Stimulated activated CD8-positive, alpha-beta memory T cell treated with anti-CD3 and anti-CD28 coated beads, Interleukin-7, amount 100 ng/mL, for 1 hour (primary cell): ENCODE measurements at places on chromosomes 13 and 19.

DNA sequence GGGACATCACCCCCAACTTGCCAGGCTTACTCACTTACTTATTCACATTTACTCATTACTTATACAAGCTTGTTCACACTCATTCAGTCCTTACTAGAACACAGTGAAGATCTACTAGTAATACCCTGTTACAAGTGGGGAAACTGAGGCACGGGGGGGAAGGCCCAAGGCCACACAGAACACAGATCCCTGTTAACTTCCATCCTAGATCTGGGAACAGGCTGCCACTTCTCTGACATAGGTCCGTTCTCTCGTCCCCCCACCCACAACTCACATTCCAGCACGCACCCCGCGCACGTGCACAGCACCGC lies 1.5 kb upstream of the NRTN start:
- DNase-seq, result no peak

- no peak for DNase-seq
These were observed 711 bp upstream of the MIPEP start for GRCh38 chr13:23889615-23890607.

- DNase-seq, result no peak
These were observed 854 bp downstream of the RNASEH2B start for GRCh38 chr13:50910485-50910805.

DNA sequence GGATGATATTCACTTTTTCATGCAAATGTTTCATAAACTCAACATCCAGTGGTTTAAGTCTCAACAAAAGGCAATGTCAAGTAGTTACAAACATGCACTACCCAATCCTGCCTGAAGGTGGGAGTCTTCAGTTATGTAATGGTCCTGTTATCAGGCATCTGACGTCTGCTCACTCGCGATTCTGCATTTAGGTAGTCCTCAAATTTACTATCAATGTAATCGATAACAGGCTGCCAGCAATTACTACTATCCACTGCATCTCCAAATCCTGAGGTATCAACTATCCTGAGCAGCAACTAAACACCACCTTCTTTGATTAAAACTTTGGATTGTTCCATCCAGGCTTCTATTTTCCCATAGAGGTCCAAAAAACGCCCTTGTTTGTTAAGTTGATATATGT lies 51.2 kb downstream of the NLRP12 start:
- peak; percentile 13 for DNase-seq

DNA sequence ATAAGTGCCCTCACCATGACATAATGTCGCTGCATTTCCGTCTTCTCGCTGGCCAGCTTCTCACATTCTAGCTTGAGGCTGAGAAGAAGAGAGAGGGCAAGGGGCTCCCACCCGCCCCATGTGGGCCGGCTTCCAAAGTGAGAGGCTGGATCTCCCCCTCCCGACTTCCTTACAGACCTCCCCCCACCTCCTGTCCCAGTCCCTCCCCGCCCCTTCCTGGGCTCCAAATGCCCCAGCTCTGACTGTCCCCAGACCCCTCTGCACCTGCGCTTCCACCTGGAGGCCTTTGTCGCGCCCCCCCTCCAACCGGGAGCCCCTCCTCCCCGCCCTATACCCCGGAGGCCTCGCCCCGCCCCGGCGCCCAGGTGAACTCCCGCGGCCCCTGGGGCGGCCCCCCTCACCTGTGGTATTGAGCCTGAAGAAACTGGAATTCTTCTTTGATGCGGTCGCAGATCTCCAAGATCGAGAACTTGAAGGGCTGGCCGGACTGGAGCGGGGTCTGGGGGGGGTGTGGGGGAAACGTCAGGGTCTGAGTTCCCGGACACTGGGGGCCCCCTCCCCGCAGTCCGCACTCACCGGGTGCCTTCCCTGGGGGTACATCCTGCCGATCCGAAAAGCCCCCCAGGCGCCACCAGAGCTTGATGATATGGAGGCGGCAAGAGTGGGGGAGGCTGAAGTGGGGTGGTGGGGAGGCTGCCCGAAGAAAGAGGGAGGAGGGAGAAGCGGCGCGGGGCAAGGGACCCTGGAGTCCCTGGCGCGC lies 595 bp downstream of the TLE2 start:
- no peak for DNase-seq

GRCh38 chr19:11435833-11436313 lies 438 bp downstream of the PRKCSH start:
- no peak for DNase-seq

GRCh38 chr19:17327654-17328516 lies 6.8 kb downstream of the ANO8 start:
- DNase-seq, result no peak

- DNase-seq, result no peak
These were observed 10.6 kb upstream of the PNMA8A start for GRCh38 chr19:46481947-46482346.

- DNase-seq, result no peak
These were observed 16.3 kb downstream of the PAK4 start for GRCh38 chr19:39141929-39142328.

DNA sequence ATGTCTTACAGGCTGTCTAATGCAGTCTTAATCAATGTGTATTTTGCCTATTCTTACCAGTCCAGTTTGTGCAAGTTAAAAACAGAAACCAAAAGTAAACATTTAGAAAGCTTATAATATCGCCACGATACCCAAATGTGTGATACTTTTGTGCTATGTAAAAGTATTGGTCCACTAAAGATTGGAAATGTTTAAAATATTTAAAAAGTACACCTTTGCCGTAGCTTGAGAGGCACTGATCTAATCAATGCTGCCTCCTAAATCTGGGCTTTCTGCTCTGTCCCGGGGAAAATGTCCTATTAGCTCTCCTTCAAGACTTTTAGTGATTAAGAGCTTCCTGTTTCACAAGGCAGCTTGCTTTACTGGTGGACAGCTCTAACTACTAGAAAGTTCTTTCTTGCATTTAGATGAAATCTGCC lies 64.7 kb downstream of the DNAJC15 start:
- DNase-seq, result no peak

- DNase-seq, result no peak
These were observed 421.8 kb downstream of the SPRY2 start for GRCh38 chr13:79919091-79919490.

DNA sequence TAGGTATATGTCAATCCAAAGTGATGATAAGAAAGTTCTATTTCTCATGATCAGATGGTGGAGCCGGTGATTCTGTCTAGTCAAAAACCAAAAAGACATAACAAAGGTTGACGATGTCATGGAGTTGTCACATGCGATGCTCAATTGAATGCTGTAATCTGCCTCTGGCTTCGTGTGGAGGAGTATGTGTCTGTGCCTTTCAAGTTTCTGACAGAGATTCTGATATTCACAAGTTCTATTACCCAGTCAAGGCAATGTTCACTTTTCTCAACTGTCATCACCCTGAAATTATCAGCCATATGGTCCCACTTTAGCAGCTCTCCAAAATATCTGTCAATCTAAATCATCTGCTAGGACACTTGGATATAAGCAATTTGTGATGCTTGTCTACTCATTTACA lies 367.6 kb upstream of the PRR20A start:
- no peak for DNase-seq

GRCh38 chr13:86737334-86737932 lies 933.7 kb upstream of the SLITRK5 start:
- DNase-seq, result no peak

- DNase-seq, result no peak
These were observed 1.6 kb downstream of the DACT3 start for GRCh38 chr19:46659151-46660007.

GRCh38 chr19:3658004-3658869 lies 31.6 kb upstream of the CACTIN start:
- DNase-seq, result no peak

GRCh38 chr19:15782211-15782610 lies 5.2 kb upstream of the OR10H5 start:
- DNase-seq, result no peak

GRCh38 chr19:45469945-45470761 lies 2.4 kb downstream of the FOSB start:
- no peak for DNase-seq

GRCh38 chr13:30037766-30038165 lies 187.3 kb upstream of the UBL3 start:
- no peak for DNase-seq

- DNase-seq, result no peak
These were observed 572 bp downstream of the SHISA2 start for GRCh38 chr13:26051231-26051656.

DNA sequence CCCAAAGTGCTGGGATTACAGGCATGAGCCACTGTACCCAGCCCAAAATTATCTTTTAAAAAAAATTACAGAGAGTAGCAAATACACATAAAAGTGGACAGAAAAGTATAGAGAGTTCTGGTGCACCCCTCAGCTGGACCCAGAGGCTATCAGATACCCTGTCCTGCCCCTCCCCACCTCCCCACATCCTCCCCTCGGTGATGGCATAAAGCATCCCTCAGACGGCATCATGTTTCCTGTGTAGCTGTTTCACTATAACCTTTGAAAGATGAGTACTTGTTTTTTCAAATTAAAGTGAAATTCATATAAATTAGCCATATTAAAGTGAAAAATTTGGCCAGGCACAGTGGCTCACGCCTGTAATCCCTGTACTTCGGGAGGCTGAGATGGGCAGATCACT lies 20.1 kb downstream of the SLC27A1 start:
- no peak for DNase-seq

DNA sequence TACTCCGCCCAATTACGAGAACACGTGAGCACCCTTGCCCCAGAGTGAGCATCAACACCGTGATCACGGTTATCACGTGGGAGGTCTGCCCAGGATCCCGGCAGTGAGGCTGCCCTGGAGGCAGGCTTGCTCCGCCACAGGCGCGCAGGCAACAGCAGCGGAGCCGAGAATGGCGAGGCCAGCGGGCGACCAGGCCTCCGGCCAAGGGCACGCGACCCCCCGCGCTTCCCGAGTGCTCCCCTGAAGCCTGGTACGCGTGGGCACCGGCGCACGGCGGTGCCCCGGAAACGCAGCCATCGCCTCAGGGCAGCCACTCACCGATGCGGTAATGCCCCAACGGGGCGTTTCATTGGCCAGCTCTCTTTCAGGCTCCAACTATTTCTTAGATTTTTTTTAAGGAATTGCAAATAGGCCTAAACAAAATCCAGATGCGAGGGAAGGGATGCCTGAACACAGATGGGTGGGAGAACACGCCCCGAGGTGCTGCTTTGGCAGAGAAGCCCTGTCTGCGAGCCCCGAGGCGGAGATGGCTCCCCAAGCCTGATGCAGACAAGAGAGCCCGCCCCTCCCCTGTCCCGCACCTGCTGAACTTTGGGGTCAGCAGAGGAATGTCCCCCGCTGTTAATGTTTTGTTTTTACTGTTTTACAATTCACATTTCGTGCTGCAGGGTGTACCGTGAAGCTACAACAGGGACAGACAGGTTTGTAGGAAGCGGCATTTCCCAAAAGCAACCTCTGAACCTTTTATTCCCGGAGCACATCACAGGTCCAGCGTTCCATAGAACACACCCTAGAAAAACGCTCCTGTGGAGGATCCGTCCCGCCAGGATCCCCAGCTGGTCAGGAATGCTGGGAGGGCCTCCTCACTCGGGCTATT lies 132.7 kb downstream of the ZDHHC20 start:
- DNase-seq, result no peak

GRCh38 chr13:23739596-23739995 lies 149.6 kb downstream of the MIPEP start:
- DNase-seq, result no peak

GRCh38 chr13:113015826-113016525 lies 47.0 kb downstream of the MCF2L start:
- DNase-seq, result no peak

GRCh38 chr13:100443998-100444328 lies 144.6 kb downstream of the GGACT start:
- no peak for DNase-seq

GRCh38 chr13:73665261-73665660 lies 468.9 kb downstream of the KLF12 start:
- no peak for DNase-seq

DNA sequence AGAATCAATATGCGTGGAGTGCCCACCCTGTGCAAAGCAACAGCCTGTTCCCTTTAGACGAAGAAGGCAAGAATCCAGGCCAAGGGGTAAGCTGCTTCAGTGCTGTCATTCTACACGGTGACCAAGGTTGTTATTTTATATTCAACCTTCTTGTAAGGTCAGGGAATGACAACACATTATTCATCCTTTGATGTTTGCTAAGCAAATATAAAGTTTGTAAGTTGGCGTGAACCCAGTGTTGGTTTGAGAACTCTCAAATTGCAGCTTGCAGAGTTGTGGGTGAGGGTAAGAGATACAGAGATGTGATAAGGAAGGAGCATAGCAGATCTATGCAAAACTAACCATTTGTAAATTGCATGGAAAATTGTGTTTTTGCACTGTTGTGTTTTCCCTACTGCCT lies 436.7 kb downstream of the FGF9 start:
- DNase-seq, result no peak

DNA sequence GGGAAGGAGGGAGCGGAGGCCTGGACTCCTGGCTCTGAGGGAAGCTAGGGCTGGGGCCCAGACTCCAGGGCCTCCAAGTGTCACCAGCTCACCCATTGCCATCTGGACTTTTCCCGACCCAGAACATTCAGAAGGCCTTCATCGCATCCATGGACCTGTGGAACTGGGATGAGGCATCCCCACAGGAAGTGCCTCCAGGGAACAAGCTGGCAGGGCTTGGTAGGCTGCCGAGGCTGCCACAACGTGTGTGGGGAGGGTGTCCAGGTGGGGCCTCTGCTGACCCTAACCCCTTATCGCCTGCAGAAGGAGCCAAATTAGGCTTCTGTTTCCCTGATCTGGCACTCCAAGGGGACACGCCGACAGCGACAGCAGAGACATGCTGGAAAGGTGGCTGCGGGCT lies 767 bp downstream of the ETV2 start:
- DNase-seq, result no peak

GRCh38 chr19:47310819-47311218 lies 1.2 kb downstream of the C5AR1 start:
- no peak for DNase-seq

- DNase-seq, result no peak
These were observed 65.2 kb downstream of the COLGALT1 start for GRCh38 chr19:17620696-17621095.

DNA sequence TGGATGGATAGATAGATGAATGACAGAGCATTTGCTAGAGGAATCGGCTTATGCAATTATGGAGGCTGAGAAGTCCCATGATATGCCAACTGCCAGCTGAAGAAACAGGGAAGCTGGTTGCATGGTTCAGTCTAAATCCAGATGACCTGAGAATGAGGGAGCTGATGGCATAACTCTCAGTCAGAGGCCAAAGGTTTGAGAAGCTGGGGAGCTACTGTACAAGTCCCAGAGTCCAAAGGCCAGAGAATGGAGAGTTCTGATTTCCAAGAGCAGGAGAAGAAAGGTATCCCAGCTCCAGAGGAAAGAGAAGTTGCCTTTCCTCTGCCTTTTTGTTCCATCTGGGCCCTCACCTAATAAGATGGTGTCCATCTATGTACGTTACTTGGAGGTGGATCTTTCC lies 108.3 kb downstream of the CDK8 start:
- no peak for DNase-seq

DNA sequence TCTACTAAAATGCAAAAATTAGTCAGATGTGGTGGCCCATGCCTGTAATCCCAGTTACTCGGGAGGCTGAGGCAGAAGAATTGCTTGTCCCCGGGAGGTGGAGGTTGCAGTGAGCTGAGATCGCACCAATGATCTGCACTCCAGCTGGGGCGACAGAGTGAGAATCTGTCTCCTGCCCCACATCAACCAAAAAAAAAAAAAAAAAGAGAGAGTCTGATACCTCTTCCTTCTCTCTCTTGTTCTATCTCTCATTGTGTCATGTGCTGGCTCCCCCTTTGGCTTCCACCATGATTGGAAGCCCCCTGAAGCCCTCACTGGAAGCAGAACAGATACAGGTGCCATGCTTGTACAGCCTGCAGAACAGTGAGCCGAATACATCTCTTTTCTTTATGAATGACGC lies 20.4 kb downstream of the CLEC11A start:
- no peak for DNase-seq
